Endothelial cell (in vitro differentiated cells): ENCODE measurements at places on chromosomes 5 and 9. TPM values are rescaled to one million over a fixed set of nuclear protein-coding genes. Genes with fewer than 3 reads are reported as not detected.

- no peak for DNase-seq
Measured at GRCh38 chr5:38800515-38800914, 45.3 kb upstream of the OSMR start.

DNA sequence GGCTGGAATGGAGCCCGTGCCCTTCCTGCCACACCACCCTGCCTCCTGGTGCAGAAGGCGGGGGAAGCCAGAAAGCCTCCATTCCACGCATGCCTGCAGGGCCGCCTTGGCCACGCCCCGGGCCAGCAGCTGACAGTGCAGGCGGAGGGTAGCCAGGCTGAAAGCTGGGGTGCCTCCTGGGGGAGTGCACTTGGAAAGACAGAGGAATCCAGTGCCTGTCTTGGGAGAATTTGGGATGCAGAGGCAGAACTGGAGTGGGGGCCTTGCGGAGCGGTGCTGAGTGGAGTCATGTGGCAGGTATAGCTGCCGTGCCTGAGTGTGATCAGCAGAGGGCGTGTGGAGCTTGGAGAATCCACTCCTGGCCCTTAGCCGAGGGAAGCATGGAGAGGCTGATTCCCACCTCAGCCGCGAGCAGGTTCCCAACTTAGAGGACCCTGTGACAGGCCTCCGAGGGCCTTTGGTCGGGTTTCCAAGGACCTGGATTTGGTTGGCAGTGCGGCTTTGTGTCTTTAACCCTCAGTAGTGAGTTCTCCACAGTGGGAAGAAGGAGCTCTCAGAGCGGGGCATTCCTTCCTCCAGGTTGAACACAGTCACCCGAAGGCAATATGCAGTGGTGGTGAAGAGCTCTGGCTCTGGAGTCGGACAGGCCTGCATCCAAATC lies 9.1 kb upstream of the URM1 start:
- DNase-seq, result peak; percentile 81

GRCh38 chr5:151522226-151522625 lies 68.9 kb downstream of the FAT2 start:
- no peak for DNase-seq

- no peak for DNase-seq
Measured at GRCh38 chr9:108417726-108418125, 438.1 kb downstream of the ACTL7B start.

GRCh38 chr5:131589510-131590348 lies 45.3 kb downstream of the RAPGEF6 start:
- peak; percentile 55 for DNase-seq

GRCh38 chr9:91546574-91546973 lies 122.9 kb upstream of the NFIL3 start:
- DNase-seq, result no peak

ADAMTS16 gene
- 27.8 TPM for total RNA-seq

- DNase-seq, result no peak
Measured at GRCh38 chr5:28324174-28324573, 1285.8 kb upstream of the CDH9 start.

WNK2 gene
- 0.82 TPM for total RNA-seq

ARSI gene
- total RNA-seq, result 3.8 TPM

DNA sequence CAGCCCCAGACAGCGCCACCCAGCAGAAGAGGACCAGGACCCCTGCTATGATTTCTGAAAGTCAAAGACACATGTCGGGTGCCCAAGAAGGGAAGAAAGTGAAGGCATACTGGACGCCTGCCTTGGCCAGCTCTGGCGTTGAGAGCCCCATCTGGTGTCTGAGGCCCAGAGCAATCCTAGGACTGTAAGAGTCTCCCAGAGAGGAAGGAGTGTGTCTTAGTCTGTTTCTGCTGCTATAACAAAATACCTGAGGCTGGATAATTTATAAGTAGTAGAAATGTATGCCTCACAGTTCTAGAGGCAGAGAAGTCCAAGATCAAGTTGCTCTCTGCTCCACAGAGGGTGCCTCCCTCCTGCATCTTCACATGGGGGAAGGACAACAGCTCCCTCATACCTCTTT lies 10.8 kb downstream of the RASGEF1C start:
- no peak for DNase-seq

GRCh38 chr9:81579381-81579780 lies 110.0 kb downstream of the TLE1 start:
- DNase-seq, result no peak

DNA sequence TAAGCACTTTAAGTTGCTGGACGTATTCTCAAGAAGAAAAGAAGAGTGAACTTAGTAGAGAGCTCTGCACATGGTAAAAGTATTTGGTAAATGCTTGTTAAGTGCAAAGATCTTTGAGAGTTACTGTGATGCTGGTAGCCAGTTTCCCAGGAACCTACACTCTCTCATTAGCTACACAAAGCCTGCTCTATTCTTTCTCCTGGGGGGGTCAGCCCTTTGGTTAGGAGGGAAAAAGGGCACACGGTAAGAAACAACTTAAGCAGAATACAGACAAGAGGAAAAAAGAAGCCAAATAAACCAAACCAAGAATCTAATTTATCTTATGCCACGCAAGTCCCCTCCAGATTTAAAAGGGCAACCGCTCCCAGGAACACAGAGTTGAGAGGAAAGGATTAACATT lies 1100.1 kb upstream of the CDH10 start:
- no peak for DNase-seq

GRCh38 chr9:125750627-125751011 lies 3.4 kb downstream of the PBX3 start:
- DNase-seq, result no peak

DNA sequence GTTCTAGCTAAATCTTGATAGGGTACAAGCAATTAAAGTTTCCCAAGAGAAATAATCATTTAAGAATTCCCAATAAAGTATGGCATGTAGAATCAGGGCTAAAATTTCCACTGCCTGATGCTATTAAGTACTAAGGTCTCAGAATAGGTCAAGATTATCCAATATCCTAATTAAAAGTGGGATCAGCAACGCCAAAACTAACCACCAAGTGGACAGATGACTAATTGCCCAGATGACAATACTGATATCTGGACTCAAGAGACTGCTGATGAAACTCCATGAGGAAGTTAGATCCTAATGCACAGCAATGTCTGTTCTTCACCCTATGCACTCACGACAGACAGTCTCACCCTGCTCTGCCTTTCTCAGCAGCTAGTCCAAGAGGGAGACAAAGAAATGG lies 14.3 kb downstream of the DEPDC1B start:
- no peak for DNase-seq

DNA sequence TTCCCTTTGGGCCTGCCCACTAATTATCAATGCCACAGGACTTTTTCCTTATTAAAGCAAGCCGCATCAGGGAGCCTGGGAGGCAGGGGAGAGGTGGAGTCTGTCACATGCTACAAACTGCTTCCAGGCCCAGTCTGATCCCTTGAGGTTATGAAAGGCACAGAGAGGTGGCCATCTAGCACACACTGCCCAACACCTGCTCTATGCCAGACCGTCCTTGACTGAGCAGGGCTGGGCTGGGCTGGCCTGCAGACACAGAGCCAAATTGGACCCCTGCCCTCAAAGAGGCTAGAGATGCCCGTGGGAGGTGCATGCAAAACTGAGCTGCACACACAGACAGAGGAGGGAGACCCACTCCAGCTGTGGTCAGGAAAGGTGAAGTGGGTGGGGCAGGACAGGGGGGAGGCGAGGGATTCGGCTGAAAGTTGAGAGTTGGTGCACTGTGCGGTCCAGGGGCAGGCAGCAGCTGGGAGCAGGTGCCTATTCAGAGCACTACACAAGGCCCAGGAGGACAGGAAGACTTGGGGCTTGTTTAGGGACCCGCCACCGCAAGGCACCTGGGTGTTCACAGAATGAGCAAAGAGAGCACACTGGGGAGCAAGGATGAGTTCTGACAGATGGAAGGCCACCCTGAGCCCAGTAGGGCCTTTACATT lies 36.4 kb upstream of the TCF7 start:
- no peak for DNase-seq

PCDHGA12 gene
- total RNA-seq, result 3.8 TPM

DNA sequence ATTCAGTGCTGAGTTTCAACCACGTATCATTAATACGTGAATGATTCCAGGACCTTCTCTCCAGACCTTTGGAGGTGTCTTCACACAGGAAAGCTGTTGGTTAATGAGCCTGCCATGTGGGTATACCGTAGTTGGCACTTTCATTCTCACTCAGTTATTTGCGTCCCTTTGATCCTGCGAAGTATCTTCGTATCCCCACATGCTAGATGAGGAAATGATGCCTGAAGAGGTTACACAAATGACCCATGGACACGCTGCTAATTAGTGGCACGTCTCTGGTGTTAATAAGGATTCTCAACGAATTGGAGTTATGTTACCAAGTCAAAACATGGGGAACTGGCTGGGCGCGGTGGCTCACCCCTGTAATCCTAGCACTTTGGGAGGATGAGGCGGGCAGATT lies 65.7 kb upstream of the GNE start:
- DNase-seq, result no peak

DNA sequence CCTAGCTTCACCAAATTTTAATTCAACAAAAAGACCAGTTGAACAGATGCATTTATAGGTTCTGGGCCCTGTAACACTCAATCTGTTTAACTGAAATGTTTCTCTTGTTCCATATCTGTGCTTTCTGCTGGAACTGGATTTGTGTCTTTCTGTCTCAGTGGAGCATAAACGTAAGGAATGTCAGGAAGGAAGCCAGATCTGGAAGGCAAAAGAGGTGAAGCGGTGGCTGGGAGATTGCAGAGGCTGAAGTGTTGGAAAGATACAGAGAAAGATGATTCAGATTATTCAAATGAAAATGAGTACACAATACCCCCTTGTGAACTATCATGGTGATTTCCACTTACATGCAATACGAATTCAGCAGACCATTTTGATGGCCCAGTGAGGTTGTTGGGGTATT lies 406.8 kb downstream of the BRINP1 start:
- no peak for DNase-seq

DNA sequence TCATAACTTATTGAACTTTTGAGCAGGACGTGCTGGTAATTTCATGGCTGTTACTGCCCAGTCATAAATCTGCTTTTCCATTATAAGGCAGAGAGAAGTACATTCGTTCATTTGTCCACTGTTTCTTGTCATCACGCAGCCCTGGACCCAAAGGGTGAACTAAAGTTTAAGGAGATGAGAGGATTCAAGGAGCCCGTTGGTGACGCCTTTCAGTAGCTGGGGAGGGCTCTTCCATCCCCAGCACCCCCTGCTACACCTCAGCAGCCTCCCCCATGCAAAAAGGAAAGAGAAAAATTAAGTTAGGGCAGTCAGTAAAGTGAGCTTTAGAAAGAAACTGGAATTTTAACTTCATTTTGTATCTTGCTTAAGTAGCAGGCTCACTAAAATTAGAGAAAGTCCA lies 2.9 kb downstream of the FOXE1 start:
- no peak for DNase-seq

GRCh38 chr9:111648066-111648465 lies 13.3 kb upstream of the GNG10 start:
- DNase-seq, result no peak

DNA sequence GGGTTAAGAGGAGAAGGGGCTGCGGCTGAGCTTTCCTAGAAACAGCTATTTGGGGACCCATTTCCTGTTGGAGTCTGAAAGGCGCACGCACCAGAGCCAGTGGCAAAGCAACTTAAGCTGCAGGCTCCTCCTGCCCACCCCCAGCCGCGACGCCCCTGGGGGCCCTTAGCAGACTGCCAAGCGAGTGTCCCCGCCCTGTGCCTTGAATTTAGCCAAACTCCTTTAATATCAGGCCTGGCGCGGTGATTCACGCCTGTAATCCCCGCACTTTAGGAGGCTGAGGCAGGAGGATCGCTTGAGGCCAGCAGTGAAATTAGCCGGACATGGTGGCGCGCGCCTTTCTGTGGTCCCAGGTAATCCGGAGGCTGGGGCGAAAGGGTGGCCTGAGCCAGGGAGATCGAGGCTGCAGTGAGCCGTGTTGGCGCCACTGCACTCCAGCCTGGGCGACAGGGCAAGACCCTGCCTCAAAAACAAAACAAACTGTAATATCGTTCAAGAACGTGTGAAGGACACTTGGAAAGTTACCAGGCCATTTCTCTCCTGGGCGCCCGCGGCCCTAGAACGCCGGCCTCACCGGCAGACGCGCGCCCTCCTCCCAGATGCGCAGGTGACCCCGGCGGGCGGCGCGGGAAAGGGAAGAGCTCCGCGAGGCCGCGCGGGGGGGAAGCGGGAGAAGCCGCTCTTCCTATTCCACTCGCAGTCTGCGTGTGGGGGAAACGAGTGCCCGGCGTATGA lies 1.0 kb upstream of the F2R start:
- peak; percentile 36 for DNase-seq

SLC27A6 gene
- total RNA-seq, result 0.28 TPM

- no peak for DNase-seq
Measured at GRCh38 chr5:88602584-88602983, 280.4 kb downstream of the MEF2C start.

DDX4 gene
- total RNA-seq, result not detected

DNA sequence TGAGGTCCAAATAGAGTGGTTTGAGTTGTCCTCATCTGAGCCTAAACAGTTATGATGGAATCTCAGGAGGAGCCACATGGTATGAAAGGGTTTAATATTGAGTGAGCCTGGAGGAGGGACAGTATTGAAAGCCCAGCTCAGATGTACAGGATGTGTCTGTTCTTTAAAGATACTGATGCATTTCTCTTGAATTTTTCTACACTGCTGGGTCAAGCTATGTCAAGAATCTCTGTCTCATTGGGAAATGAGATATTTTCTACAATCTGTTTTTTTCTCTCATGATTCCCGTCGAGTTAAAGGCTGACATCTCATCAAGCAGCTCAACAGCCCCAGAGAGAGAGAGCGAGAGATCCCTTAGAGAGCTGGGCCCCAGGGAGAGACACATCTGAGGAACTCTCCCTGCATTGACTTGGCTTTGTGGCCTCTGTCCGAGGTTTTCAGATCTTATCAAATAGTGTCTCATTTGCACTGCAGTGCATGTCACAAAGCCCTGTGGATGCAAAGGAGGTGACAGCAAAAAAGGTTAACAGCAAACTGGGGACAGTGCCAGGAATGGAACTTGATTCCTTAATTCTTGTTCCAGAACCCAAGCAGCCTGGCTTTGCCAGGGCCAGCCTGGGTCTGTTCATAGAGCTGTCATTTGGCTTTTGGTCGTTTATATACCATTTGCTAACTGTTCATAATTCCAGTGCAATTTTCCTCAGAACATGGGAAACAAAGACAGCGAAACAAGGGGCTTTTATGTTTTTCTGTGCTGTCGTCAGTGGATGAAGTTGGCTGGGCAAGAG lies 19.0 kb upstream of the ACTBL2 start:
- no peak for DNase-seq

DNA sequence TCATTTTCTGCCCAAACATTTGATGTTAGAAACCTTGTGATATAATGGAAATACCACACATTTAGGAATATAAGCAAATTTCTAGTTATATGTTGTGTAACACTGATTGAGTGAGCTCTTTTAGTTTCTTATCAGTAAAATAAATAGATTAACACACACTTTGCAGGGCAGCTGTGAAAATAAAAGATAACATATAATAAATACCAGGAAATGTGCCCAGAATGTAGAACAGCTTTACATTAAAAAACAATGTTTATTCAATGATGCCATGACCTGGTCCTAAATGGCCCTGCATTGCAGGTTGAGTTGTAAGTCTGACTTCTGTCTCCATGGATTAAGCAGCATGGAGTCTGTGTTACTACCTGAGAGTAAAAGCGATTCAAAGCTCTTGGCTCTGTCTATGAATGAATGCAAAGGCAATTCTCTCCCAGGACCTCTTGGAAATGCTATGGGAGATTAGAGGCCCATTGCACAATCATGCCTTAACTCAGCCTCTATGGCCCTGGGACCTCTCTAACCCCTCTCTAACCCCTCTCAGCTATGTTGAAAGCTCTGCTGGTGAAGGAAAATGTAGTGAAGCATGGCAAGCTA lies 296.0 kb upstream of the ACTBL2 start:
- no peak for DNase-seq
